ENCODE measurements at places on chromosomes 7 and 10.

DNA sequence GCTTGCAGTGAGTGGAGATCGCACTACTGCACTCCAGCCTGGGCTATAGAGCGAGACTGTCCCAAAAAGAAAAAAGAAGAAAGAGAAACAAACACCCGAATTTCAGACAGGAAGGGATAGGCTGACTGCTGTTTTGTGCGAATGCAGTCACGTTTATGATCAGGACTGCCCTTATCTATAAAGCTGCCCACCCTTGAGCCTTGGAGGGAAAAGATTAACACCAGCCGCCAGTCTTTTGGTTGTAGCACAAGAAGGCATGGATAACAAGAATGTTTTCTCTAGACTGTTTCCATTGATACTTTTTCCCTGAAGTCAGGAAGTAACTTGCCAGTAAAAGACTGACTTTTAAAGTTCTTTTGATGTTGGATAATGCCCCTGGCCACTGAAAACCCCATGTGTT, 314.0 kb downstream of the BICC1 start:
- no peak overlapping the region for H3K4me3 ChIP-seq
- no peak overlapping the region for H3K27ac ChIP-seq
- no peaks in the 10 kb centered on the region for H3K27me3 ChIP-seq
- no peak for DNase-seq
- H3K36me3 ChIP-seq, result no peaks in the 10 kb centered on the region

- H3K27me3 ChIP-seq, result no peaks in the 10 kb centered on the region
- no peaks in the 10 kb centered on the region for H3K36me3 ChIP-seq
- no peak overlapping the region for H3K27ac ChIP-seq
- DNase-seq, result no peak
- no peaks in the 10 kb centered on the region for H3K4me1 ChIP-seq
- H3K4me3 ChIP-seq, result no peak overlapping the region
Observed at GRCh38 chr7:134865001-134865845, 85.8 kb downstream of the CALD1 start.

GRCh38 chr10:110434489-110435096, 63.1 kb upstream of the DUSP5 start:
- no peak overlapping the region for H3K27ac ChIP-seq
- no peaks in the 10 kb centered on the region for H3K36me3 ChIP-seq
- H3K27me3 ChIP-seq, result no peaks in the 10 kb centered on the region
- no peak overlapping the region for H3K4me3 ChIP-seq
- H3K4me1 ChIP-seq, result no peaks in the 10 kb centered on the region
- no peak for DNase-seq

- no peak overlapping the region for H3K27ac ChIP-seq
- peaks cover 6% of the 10 kb centered on the region for H3K27me3 ChIP-seq
- no peaks in the 10 kb centered on the region for H3K36me3 ChIP-seq
Observed at GRCh38 chr10:25492040-25492439, 317.2 kb downstream of the GPR158 start.

DNA sequence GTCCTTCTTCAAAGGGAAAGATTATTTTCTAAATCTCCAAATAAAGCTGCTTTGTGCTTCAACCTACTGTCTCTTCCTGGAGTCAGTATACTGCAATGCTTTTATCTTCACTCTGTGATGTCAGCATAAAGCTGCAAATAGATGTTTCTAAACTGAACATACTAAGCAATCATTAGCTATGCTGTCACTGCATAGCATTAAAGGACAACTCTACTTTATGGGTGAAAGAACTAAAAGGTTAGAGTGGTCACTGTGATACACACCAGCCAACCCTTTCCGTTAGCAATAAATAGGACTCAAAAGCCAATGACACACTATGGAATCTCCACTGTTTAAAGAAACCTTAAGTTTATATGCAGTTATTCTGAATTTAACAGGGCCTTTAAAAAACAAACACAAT, 1.8 kb downstream of the CCDC186 start:
- peaks cover 19% of the 10 kb centered on the region for H3K36me3 ChIP-seq
- no peak overlapping the region for H3K27ac ChIP-seq
- H3K27me3 ChIP-seq, result no peaks in the 10 kb centered on the region
- no peak for DNase-seq

GRCh38 chr7:140982508-140982907, 32.2 kb downstream of the MRPS33 start:
- DNase-seq, result peak; percentile 38
- H3K4me3 ChIP-seq, result no peak overlapping the region
- H3K4me1 ChIP-seq, result peaks cover 13% of the 10 kb centered on the region
- H3K27ac ChIP-seq, result no peak overlapping the region
- no peaks in the 10 kb centered on the region for H3K36me3 ChIP-seq

DNA sequence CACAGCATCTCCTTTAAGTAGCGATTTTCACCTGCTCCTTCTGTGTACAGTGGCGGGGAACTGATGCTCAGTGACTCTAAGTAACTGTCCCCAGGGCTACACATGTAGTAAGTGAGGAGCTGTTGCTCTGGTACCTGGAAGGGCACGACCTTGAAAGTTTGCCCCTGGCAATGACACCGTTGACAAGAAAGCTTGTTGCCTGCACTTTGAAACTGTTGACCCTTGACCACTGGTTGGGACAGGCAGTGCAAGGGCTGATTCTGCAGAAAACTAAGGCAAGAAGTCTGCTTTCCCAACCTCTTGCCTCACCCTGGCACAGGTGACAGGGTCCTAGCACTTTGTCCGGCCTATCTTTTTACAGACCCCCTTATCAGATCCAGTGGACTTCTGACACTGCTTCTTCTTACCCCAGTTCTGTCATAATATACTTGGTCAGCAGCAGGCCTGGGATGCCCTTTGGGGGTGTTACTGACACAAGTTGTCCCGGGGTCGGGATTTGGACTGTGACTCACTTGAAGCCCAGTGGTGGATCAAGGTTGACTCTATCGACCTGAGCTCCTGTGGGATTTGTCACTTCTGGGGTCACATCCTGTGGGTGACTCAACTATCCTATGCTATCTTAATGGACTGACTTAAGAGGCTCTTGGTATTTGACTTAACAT, 5.8 kb downstream of the ACSL5 start:
- no peak overlapping the region for H3K27ac ChIP-seq
- H3K4me3 ChIP-seq, result no peak overlapping the region
- peak; percentile 55 for DNase-seq
- H3K4me1 ChIP-seq, result peaks cover 33% of the 10 kb centered on the region

- peak; percentile 4 for DNase-seq
- no peaks in the 10 kb centered on the region for H3K27me3 ChIP-seq
- no peak overlapping the region for H3K4me3 ChIP-seq
- H3K27ac ChIP-seq, result no peak overlapping the region
- no peaks in the 10 kb centered on the region for H3K4me1 ChIP-seq
Observed at GRCh38 chr10:94785211-94785610, 22.7 kb downstream of the CYP2C19 start.

DNA sequence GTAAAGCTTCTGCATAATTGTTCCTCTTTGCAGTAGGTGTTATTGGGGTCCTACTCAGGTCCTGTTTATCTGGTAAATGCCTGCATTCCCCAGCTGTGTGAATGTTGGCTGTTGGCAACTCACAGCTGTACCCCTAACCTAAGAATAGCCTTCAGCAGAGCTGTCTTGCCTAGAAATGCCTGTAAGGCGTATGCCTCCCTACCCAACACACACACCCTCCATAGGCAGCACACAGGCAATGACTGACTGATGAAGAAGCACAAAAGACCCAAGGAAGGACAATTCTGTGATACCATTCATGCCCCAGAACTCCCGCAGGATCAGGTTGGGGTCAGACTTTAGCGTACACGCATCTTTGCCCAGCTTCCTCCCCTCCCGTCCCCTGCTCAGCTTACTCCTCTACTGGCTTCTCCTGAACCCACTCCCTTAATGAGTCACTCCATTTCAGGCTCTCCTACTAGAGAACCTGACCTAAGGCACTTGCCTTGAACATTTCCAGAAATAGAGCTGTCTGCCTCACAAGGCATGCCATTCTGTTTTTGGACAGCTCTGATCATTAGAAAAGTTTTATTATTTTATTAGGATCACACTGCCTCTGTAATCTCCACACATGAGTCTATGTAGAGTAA, 99.2 kb upstream of the PIK3CG start:
- no peaks in the 10 kb centered on the region for H3K27me3 ChIP-seq
- no peak overlapping the region for H3K4me3 ChIP-seq
- H3K4me1 ChIP-seq, result peaks cover 23% of the 10 kb centered on the region
- DNase-seq, result no peak

DNA sequence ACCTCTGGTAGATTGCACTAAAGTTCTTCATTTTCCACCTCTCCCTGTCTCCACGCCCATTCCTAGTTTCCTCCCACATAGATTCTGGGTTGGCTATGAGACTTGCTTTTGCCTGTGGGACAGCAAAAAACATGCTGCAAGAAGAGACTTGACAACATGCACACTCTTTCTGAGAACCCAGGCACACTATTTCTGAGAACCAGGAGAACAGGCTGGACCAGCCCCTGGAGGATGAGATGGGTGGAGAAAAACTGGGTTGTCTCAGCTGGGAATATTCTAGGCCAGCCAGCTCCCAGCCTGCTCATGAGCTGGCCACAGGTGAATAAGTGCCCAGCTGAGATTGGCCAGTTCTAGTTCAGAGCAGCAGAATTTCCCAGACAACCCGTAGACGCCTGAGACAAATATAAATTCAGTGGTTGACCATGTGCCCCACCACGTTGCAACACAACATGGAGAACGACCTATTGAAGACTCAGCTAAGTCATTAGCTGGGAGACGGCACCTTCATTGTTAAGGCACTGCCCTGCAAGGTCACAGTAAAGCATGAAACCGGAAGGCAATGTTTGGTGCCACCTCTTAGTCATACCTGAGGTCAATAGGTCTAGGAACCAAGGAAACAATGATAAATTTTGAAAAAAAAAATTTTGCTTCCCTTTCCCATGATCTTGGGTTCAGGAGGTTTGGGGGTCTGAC, 92.7 kb upstream of the AKR1E2 start:
- peaks cover 12% of the 10 kb centered on the region for H3K4me1 ChIP-seq
- peak overlapping the region; percentile 12 for H3K27ac ChIP-seq
- H3K36me3 ChIP-seq, result no peaks in the 10 kb centered on the region

- no peaks in the 10 kb centered on the region for H3K27me3 ChIP-seq
- peaks cover 24% of the 10 kb centered on the region for H3K4me1 ChIP-seq
- no peak for DNase-seq
- H3K36me3 ChIP-seq, result peaks cover 16% of the 10 kb centered on the region
- no peak overlapping the region for H3K27ac ChIP-seq
Observed at GRCh38 chr10:79430936-79431335, 14.5 kb downstream of the ZCCHC24 start.

DNA sequence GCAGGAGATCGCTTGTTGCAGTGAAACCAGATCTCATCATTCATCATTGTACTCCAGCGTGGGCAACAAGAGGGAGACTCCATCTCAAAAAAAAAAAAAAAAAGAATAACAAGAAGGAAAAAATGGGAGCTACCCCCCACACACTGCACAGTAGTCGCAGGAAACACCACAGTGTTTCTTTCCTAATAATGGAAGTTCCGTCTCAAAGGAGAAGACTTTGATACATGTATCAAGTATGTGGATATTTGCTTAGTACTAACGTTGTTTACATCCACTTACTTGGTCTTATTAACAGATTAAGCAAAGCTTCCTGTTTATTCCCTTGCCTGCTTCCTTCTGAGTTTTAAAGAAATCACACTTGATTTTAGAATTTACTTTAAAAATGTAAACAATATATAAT, 22.2 kb downstream of the YAE1 start:
- H3K27me3 ChIP-seq, result no peaks in the 10 kb centered on the region
- DNase-seq, result no peak
- peaks cover 19% of the 10 kb centered on the region for H3K4me1 ChIP-seq
- no peak overlapping the region for H3K27ac ChIP-seq

GRCh38 chr7:149027611-149028345, 527 bp downstream of the PDIA4 start:
- H3K4me1 ChIP-seq, result peaks cover 12% of the 10 kb centered on the region
- H3K4me3 ChIP-seq, result peak overlapping the region; percentile 82
- H3K36me3 ChIP-seq, result peaks cover 4% of the 10 kb centered on the region
- no peaks in the 10 kb centered on the region for H3K27me3 ChIP-seq
- DNase-seq, result no peak

GRCh38 chr7:91565499-91566401, 301.5 kb downstream of the FZD1 start:
- H3K36me3 ChIP-seq, result no peaks in the 10 kb centered on the region
- no peak overlapping the region for H3K4me3 ChIP-seq
- no peak overlapping the region for H3K27ac ChIP-seq
- H3K27me3 ChIP-seq, result no peaks in the 10 kb centered on the region

DNA sequence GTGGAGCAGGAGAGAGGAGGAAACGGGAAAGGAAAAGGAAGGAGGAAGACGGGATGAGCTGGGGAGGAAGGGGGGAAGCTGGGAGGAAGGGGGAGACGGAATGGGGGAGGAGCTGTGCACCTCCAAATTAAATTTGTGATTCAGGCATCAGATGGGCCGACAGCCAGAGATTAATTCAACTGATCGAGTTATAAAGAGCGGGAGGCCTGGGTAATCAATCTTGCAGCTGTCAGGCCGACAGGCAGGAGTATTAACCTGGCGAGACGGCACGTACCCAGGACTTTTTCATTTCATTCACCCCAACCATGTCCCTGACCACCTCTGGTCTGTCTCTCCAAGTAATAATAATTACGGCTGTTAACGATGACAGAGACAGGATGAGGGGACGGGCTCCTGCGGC, 26.2 kb downstream of the KAZALD1 start:
- no peak overlapping the region for H3K27ac ChIP-seq
- H3K4me3 ChIP-seq, result no peak overlapping the region
- H3K27me3 ChIP-seq, result no peaks in the 10 kb centered on the region
- no peak for DNase-seq
- H3K36me3 ChIP-seq, result no peaks in the 10 kb centered on the region

All from PC-3 (cell line).